ENCODE measurements at places on chromosomes 1 and 21.
A peak's percentile ranks its signal among the peaks of the same experiment; 100 is the strongest.

GRCh38 chr1:95742591-95743089 lies 508.6 kb downstream of the RWDD3 start:
- peak; percentile 5 for DNase-seq

DNA sequence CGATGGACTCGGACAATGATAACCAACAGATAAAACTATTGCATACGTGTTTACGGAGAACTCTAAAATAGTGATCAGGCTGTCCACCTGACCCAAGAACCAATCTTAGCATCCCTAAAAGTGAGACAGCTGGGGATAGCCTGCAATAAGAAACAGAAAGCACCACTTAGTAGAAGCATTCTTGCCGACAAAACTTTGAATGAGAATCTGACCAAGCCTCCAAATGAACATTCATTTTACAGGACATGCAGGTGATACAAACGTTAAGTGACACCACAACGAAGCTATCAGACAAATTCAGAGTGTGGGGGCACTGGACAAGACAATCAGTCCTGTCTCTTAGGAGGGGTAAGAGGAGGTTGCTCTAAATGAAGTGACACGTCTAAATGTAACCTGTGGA lies 1.2 kb downstream of the PSMG1 start:
- no peak for DNase-seq

- no peak for DNase-seq
Observed at GRCh38 chr21:27534206-27534605, 567.3 kb upstream of the ADAMTS5 start.

DNA sequence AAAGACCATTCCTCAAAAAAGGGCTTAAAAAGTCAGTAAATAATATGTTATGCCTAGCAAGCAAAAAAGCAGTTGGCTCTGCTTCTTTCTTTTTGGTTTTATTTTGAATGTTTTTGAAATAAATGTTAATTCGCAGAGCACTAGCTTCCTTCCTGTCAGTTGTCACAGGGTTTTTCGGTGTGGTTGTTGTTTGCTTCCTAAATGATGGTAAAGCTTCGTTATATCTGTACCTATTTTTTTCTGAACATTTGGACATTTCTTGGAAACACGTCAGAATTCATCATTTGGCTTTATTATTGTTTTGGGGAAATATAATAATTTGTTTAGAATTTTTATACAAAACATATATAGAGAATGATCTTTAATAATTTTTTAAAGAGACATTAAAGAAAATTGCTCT lies 351.9 kb upstream of the SGIP1 start:
- no peak for DNase-seq

- no peak for DNase-seq
Observed at GRCh38 chr1:207620543-207620893, 24.4 kb upstream of the CR1L start.

GRCh38 chr1:39776400-39776713 lies 5.2 kb upstream of the OXCT2 start:
- DNase-seq: no peak

DNA sequence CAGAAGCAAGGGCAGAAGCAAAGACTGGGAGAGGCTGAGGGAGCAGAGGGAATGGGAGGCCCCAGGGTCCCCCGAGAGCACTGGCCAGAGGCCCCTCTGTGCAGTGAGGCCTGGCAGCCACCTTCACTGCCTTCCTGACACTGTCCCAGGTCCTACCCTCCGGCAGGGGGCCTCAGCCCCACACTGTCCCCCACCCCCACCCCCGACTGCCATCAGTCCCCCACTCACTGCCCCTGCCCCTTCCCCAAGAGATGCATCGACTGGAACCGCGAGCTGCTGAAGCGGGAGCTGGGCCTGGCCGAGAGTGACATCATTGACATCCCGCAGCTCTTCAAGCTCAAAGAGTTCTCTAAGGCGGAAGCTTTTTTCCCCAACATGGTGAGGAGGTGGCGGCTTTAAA lies 13.0 kb upstream of the PADI6 start:
- DNase-seq: no peak

- DNase-seq: no peak
Observed at GRCh38 chr1:112399456-112399855, 3.4 kb downstream of the CTTNBP2NL start.

GRCh38 chr21:30482130-30482529 lies 2.0 kb upstream of the KRTAP19-1 start:
- no peak for DNase-seq

DNA sequence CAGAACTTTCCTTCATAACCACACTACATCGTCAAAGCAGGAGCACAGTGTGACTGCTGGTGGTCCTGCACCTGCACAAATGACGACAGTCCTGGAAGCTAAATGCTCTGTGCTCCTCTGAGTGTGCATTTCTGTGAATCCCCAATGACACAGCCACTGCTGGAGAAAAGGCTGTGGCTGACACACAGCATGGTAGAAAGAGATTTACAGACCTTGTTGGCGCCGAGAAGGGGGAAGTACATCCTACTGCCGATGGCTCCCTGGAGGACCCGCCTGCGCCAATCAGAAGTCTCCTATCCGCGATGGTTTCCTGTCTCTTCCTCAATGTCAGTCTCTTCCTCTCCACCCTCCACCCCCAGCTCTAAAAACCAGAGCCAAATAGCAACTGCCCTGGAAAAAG lies 115.4 kb upstream of the RAB4A start:
- no peak for DNase-seq

DNA sequence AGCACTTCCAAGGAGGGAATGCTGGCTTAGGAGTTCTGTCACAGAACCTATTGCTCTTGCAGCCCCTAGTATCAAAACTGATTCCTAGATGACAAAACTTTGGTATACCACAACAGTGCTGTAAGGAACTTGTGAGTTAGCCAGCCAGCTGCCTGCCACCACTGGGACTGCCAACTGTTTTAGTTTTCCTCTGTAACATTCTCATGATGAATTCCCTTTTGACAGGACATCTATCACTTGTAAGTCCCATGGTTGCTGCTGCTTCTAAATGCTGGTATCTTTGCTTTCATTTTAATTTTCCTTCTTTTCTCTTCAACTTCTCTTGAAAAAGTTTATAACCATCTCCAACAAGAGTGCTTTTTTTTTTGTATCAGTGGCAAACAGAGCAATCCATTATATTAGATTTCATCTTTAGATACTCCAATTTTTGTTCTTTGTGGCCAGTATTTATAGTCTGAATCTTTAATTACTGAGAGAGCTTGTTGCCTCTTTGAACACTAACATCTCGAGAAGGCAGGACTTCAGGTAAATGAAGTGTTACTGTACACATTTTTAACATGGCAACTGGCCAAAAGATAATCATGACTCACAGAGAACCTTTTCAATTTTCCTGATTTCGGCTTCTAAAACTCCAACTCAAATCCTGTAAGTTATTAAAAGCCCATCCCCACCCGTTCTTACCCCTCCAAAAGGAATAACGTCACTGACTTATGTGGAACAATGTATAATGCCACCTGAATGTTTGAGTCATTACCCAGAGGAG lies 19.8 kb downstream of the DBT start:
- DNase-seq: no peak

- DNase-seq: no peak
Observed at GRCh38 chr1:204836856-204837255, 33.8 kb upstream of the NFASC start.

GRCh38 chr1:8107897-8108296 lies 81.8 kb upstream of the ERRFI1 start:
- DNase-seq: no peak

DNA sequence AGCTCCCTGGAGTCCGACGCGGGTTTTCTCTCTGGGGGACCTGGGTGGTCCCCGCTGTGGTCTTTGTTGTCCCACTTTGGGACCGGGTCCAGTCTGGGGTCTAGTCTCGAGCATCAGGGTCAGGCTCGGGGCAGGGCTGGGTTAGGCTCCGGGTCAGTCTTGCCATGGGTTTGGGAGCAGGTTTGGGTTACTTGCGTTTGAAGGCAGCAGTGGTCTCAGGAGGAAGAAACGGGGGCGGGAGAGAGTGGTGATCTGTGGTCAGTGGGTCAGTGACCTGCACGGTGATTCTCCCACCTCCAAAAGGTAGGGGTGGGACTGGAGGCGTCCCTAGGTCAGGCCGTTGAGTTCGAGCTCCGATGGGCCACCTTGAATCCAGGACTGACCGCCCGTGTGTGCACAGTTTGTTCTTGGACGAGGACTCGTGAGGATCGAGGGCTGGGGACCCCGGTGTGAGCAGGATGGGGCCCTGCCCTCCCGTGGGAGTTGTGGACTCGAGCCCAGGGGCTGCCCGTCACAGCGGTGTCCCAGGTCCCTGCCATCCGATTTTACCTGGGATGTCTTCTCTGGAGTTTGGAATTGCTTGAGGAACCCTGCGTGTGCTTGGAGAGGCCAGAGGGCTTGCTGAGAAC lies 2.3 kb downstream of the B3GALT6 start:
- DNase-seq: no peak

GRCh38 chr1:41626616-41627375 lies 142.3 kb upstream of the EDN2 start:
- no peak for DNase-seq

DNA sequence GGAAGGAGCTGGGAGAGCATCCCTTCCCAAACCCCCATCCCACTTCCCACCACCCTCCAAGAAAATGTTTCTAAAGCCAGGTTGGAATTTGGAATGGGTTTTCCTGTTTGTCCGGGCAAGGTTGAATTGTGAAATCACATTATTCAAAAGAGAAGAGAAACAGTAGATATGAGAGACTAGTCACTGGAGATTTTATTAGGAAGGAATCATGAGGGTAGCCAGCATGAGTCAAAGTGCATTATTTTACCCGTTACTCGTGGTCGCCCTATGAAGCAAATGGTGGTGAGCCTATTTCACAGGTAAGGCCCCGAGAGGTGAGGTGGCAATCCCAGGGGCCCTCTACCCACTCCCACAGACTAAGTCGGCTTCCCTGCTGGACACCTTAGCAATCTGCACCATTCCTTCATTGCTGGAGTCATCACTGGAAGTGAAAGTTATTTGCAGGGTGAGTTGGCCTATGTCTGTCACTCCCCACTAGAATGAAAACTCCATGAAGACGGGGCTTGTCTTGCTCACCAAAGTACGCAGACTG lies 52.8 kb downstream of the TOMM20 start:
- no peak for DNase-seq

- DNase-seq: no peak
Observed at GRCh38 chr1:94514095-94514727, 27.3 kb downstream of the F3 start.

DNA sequence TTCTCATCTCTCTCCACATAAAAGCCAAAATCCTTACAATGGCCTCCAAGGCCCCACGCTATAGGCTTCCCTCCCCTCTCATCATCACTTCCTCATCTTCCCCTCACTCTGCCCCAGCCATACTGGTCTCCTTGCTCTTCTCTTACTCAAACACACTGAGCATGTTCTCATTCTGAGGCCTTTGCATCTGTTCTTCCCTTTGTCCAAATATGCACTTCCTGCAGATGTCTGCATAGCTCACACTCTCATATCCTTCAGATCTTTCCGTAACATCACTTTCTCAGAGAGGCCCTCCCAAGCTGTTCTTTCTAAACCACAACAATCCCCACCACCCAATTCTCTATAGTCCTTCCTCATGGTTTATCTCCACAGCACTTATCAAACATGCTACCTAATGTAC lies 284.1 kb downstream of the HHIPL2 start:
- DNase-seq: no peak

GRCh38 chr1:9687120-9687873 lies 35.8 kb downstream of the PIK3CD start:
- no peak for DNase-seq

- no peak for DNase-seq
Observed at GRCh38 chr1:159817276-159818041, 9.2 kb upstream of the SLAMF8 start.

DNA sequence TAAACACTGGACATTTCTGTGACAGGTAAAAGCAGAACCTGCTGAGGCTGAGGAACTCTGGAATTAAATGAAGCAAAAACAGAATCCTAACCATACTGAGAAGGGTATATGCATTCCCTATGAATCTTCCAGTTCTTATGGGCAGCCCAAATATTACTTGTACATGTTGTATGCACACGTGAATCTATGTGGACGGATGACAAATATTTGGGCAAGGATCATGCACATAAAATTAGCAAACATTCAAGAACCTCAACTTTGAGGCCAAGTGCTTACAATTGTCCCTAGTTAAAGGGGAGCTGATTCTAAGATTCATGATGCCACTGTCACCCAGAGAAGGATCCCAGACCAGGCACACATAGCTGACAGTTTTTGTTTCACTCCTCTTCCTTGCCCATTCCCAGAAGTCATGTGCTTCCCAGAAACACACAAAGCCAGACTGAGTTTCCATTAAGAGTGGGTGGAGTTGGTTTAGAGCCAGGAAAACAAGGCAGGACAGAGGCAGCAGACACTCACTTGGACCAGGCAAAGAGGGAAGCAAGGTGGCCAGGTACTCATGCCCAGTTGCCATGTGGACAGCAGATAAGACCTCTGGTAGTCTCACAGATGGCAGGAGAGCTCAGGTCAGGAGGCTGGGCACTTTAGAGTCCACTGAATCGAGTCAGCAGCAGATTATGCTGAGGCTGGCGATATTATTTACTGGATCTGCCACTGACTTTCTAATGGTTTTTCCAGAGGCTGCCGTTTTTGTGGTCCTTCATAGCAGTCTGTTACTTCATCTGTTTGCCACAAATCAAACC lies 25.6 kb downstream of the AK2 start:
- DNase-seq: peak; percentile 23

- DNase-seq: no peak
Observed at GRCh38 chr1:244010191-244010590, 40.9 kb upstream of the ZBTB18 start.

- DNase-seq: peak; percentile 7
Observed at GRCh38 chr1:80448081-80448480, 1352.7 kb upstream of the ADGRL2 start.

DNA sequence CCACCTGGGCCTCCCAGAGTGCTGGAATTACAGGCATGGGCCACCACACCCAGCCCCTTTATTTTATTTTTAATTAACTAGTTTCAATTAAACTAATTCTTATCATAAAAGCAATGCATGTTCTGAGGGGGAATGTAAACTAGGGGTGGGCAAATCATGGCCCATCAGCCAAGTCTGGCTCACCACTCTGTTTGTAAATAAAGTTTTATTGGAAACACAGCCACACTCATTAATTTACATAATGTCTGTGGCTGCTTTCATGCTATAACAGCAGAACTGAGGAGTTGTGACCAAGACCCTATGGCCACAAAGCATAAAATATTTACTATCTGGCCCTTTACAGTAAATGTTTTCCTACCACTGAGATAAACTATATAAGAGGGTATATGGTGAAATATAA lies 28.7 kb upstream of the IPO9 start:
- DNase-seq: no peak

- peak; percentile 97 for DNase-seq
Observed at GRCh38 chr1:85330711-85331290, 54.4 kb upstream of the BCL10 start.

DNA sequence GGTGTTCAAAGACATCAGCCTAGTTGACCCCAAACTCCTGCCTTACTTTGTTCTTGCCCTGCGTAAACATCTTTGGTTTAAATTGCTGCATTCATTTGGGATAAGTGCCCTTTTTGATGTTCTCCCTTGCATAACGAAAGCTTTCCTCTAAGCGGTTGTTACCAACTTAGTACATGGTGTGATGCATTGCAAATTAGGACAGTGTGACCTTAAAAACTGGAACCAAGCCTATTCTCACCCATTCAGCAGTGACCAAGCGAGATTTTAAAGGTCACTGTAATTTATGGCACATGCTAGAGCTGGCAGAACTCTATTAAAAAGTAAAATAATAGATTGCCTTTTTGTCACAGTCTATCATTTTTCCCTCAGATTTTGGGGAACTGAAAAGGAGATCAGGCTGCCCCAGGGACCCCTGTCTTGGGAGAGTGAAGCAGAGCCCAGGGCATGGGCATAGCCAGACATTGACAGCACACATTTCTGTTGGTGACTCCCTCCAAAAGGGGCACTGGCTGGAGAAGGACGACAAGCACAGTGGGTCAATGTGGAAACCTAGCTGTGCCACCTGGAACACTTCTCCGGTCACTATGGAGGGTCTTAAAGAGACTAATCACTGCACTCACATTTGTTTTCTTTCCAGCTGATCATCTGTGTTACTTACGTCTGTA lies 63.9 kb downstream of the KCNK1 start:
- no peak for DNase-seq
